ENCODE measurements at places on chromosomes 2 and 18. TPM values are rescaled to one million over a fixed set of nuclear protein-coding genes. Genes with fewer than 3 reads are reported as not detected.
A peak's percentile ranks its signal among the peaks of the same experiment; 100 is the strongest.

GRCh38 chr2:52956766-52957165, 810.8 kb upstream of the CHAC2 start:
- DNase-seq = no peak

DNA sequence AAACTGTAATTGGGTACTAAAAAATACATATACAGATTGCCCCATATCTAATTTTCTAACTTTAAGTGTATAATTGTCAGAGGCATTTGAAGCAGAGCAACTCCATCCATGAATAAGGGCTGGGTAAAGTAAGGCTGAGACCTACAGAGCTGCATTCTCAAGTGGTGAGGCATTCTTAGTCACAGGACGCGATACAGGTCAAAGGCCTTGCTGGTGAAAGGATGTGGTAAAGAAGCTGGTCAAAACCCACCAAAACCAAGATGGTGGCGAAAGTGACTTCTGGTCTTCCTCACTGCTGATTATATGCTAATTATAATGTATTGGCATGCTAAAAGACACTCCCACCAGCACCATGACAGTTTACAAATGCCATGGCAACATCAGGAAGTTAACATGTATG, 50.0 kb downstream of the SLC8A1 start:
- no peak for DNase-seq

- no peak for DNase-seq
Measured at GRCh38 chr18:36539674-36540231, 242.2 kb downstream of the FHOD3 start.

GRCh38 chr2:67210430-67210829, 186.7 kb upstream of the ETAA1 start:
- no peak for DNase-seq

- no peak for DNase-seq
Measured at GRCh38 chr18:10127729-10128128, 213.9 kb downstream of the VAPA start.

- peak; percentile 7 for DNase-seq
Measured at GRCh38 chr2:190119257-190119656, 56.7 kb upstream of the MSTN start.

GRCh38 chr18:22471546-22472131, 53.9 kb upstream of the CTAGE1 start:
- no peak for DNase-seq

GRCh38 chr2:162254236-162254871, 11.1 kb upstream of the FAP start:
- no peak for DNase-seq

- DNase-seq = no peak
Measured at GRCh38 chr2:223896833-223897311, 48.3 kb downstream of the WDFY1 start.

GRCh38 chr2:85854897-85855296, 33.9 kb downstream of the ST3GAL5 start:
- no peak for DNase-seq

DNA sequence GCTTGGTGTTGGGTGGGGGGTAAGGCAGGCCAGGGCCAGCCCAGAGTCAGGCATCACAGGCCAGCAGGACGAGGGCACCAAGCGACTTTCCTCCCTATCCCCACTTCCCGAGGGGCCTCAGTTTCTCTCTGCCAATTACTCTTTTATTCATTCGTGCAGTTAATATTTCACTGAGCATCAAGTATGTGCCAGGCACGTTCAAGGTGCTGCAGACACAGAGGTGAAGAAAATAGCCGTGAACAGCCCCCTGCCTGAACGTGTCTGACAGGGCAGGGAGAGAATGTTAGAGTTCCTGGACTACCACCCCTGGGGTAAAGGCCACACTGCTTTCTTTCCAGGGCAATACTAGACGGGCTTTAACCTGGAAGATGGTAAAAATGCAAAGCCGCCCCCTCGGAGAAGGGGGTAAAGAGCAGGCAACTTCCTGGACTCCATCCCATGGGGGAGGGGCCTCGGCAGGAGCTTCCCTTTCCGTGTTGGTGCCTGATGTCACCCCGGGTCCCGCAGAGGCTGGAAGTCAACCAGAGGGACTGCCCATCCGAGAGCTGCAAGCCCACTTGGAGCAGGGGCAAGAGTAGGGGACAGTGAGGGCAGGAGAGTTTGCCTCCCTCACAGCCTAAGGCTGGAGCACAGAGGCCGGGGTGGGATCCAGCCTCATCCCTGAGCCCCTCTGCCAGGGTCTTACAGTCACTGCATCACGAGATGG, 47.1 kb downstream of the CENPO start:
- no peak for DNase-seq

- DNase-seq = no peak
Measured at GRCh38 chr2:143083636-143084035, 45.6 kb upstream of the ARHGAP15 start.

DNA sequence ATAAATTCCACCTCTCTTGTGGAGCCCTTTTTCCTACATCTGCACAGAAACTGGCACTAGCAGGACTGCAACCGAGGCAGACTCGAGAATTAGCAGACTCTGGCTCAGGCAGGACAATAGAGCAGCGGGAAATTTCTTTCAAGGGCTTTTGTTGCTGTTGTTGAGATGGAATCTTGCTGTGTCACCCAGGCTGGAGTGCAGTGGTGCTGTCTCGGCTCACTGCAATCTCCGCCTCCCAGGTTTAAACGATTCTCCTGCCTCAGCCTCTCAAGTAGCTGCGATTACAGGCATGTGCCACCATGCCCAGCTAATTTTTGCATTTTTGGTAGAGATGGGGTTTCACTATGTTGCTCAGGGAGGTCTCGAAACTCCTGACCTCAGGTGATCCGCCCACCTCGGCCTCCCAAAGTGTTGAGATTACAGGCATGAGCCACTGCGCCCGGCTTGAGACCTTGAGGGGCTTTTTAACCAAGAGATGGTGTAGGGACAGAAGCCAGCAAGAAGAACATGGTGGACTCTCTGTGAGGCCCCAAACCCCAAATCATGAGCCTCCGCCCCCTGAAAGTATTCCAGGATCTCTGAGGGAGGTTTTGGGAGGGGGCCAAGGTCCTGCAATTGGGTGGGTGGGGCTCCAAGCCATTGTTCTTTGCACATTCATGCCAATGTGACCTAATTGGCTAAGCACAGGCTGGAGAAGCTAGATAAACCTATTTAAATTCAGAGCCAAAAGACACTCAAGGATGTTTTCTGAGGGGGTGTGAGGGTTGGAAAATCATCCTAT, 68.4 kb upstream of the MSH2 start:
- no peak for DNase-seq

- no peak for DNase-seq
Measured at GRCh38 chr2:171512683-171513195, 9.5 kb upstream of the CYBRD1 start.

COL4A3 gene
- 5.4 TPM for total RNA-seq

GKN1 gene
- not detected for total RNA-seq

DSG1 gene
- total RNA-seq = 0.27 TPM

RAD51AP2 gene
- total RNA-seq = 0.54 TPM

MEP1B gene
- 0.54 TPM for total RNA-seq

TUBA3E gene
- not detected for total RNA-seq

MYOM1 gene
- total RNA-seq = 3.7 TPM

TUBB8B gene
- total RNA-seq = not detected

TTN gene
- 4.3 TPM for total RNA-seq

RNF138 gene
- 47.6 TPM for total RNA-seq
